Umbilical cord (tissue), 2 donors: ENCODE measurements at places on chromosomes 3 and 15. TPM values are rescaled to one million over a fixed set of nuclear protein-coding genes. Genes with fewer than 3 reads are reported as not detected.

DNA sequence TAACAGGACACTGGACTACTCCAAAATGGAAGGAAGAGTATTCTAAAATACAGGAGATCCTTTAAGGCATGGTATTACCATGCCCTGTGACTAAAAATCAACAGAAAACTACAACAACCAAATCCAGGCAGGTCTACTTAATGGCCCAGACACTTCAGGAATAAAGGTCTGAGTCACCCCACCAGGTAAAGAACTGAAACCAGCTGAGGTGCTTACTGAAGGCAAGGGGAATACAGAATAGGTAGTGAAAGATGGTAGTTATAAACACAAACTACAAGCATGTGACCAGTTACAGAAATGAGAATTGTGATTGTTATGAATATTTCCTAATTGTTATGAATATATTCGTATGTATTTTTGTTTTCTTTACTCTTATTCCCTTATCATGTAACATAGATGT is 13.4 kb downstream of the IFT57 start:
- no peak for DNase-seq

Gene CD200R1
- total RNA-seq = 14.2 TPM

DNA sequence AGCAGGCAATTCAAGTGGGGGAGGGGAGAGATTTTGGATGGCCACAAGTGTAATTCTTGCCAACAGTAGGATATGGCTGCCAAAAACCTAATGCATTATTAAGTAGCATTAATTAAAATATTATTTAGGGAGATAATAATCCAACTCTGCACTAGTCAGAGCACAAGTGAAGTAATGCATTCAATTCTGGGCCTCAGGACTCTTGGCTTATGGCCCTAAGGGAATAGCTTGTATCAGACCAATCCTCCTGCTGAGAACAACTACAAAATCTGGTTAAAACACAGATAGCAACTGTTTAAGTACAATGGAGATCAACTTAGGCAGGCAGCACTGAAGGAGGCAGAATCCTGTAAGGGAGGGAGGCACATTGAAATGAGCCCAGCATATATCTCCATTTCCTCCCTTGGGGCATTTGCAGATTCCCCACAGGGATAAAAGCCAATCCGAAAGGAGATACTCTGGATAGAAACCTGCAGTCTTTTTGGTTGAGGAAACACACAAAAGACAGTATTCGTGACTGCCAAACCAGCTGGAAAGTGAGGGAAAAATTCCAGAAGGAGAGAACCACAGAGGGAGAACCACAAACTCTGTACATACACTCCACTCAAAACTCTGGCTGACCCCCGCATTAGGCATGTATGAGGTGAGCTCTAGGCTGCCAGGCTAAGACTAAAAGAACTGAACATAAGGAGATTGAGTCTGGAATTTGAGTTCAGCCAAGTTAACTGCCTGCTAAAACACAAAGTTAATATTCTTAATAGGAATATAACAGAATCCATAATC is 57.4 kb downstream of the ETFA start:
- no peak for DNase-seq

DNA sequence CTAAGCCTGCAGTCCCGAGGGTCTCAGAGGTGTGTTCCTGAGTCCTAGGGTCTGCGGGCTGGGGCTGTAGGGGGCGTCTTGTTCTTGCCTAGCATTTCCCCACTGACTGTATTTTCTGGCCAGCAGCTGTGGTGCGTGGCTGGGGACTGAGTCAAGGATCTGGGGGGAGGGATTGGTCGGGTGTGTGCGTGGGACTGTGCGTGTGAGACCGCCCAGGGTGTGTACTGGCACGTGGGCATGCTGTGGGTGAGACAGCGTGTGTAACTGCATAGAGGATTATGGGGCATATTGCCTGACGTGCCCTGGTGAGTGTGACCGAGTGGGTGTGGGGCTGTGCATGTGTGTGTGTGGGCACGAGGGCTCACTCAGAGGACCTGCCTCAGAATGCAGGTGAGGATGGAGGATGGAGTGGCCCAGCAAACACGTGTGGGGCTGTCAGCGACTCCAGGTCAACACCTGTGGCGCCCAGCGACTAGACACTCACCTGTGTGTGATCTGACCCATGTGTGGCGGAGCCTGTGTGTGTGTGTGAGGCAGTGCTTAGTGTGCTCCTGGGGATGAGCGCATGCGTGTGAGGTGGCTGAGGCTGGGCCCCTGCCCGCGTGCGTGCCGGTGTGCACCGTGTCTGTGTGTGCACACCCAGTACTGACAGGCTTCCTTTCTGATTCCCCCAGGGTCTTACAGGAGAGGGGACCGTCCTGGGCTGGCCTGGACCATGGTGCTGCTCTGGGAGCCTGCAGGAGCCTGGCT is 20.9 kb downstream of the FBLN2 start:
- DNase-seq = no peak

DNA sequence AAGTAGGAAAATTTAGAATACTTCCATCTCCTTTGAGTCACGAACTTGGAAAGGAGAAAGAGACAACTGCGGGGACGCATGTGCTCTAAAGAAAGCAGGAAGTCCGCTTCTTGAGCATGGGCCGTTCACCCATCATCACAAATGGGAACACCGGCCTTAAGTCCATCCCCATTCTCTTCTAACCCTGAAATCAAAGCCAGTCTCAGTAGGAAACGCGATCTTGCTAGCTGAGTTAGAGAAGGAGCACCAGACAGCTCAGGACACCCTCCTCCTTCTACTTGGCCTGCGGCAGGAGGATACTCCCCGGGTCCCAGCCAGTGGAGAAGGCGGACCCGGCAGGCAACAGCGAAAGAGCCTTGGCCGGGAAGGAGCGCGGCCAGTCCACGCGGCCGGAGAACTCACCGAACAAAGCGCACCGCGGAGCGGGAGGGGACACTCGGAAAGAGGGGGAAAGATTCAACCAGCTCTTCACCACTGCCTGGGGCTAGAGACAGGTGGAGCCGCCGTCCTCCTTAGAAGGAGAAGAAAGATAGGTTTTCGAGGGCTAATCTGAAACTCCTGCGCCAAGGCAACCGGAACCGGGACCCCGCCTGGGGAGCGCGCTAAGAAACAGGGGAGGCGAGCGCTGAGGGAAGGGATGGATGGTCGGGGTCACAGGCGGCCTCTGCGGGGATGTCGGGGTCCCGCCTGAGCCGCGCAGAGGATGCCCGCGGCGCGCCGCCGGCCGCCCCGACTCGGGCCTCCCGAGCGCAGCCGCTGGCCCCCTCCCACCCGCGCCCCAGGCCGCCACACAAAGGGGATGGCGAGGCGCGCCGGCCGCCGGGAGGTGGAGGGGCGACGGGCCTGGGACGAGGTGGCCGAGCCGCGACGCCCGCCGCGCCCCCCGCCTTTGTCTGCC is 818 bp downstream of the SLC4A7 start:
- DNase-seq = peak; percentile 80

Gene GRK7
- 4.8 TPM for total RNA-seq

- no peak for DNase-seq
These were observed 10.1 kb downstream of the TMC3 start for GRCh38 chr15:81363718-81364500.

DNA sequence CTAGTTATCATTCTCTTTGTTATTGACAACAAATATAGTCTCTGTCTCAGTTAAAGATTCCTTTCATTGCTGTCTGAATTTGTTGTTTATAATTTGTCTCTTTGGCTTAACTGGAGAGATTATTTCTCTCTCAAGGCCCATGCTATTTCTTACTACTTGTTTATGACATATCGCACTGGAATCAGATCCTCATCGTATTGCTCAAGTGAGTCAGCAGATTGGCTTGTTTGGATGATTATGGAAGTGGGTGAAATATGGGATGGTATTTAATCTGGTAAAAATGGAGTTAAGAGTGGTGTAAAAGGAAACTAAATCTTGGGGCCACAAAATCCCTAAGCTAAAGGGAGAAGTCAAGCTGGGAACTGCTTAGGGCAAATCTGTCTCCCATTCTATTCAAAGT is 613.1 kb downstream of the SI start:
- no peak for DNase-seq

- DNase-seq = peak; percentile 6
These were observed 82.3 kb upstream of the MLF1 start for GRCh38 chr3:158488670-158489069.

DNA sequence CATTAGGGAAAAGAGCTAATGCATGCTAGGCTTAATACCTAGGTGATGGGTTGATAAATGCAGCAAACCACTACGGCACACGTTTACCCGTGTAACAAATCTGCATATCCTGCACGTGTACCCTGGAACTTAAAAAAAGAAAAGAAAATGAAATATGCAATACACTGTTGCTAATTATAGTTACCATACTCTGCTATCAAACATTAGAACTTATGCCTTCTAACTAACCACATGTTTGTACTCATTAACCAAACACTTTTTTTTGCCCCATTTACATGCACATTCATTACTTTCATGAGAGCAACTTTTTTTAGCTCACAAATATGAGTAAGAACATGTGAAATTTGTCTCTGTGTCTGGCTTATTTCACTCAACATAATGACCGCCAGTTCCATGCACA is 253.1 kb downstream of the CGGBP1 start:
- DNase-seq = no peak

- DNase-seq = no peak
These were observed 347 bp upstream of the C3orf62 start for GRCh38 chr3:49277383-49277775.

DNA sequence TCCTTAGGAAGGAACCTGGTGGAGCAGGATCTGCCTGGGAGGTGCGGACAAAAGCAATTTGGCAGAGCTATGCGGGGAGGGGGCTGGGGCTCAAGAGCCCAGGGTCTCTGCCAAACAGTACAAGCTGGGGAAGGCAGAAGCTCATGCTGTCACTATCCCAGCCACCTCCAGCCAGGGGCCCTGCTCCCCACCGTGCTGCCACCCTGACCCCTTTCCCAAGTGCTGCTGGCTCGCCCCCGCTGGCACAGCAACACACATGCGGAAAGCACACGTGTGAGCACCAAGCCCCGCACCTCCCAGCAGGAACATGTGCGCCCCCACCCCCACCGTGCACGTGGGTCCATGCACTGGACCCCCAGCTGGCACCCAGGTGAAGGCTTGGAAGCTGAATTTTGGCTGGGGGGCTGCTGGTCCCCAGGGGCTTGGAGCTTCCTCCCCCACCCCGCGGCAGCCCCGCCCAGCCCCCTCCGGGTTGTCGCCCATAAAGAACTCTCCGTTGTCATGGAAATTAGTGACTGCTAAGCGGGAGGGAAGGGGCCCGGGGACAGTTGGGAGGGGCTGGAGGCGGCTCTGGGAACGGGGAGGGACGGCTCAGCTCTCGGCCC is 742 bp downstream of the CAMKV start:
- no peak for DNase-seq

Gene CACNA2D3
- total RNA-seq = 6.3 TPM

- DNase-seq = peak; percentile 64
These were observed 39.6 kb upstream of the FAM98B start for GRCh38 chr15:38414357-38414756.

DNA sequence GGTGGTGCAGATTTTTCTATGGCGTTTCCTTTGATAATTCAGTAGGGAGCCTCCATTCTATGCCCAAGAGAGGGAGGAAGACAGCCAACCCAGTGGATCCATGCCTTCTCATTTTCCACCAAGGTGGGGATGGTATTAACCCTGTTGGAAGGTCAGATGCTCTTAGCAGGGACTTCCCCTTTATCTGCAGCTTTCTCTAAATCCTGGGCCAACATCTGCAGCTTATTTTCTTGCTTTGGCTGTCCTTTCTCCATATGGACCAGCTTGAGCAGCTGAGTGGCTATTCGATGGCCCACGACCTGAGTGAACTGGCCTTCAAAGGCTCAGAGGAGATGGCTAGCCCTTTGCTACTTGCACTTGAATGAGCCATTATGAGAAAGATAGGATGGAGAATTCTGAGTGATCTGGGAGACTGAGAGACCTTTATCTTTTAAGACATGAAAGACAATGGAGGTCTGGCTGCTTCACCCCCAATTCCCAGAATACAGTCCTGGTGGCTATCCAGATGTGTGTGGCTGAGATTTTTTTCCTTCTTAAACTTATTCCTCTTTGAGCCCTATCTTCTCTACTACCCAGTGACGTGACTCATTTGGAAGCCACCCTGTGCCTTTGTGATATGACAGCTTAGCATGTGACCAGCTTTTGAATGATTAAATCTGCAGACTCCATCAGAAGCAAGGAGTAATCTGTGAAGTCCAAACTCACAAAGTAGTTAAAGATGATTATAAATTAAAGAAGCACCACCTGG is 39.6 kb upstream of the TRAK1 start:
- no peak for DNase-seq

- no peak for DNase-seq
These were observed 272.6 kb downstream of the PDCD6IP start for GRCh38 chr3:34070831-34071585.

- peak; percentile 37 for DNase-seq
These were observed 220.2 kb upstream of the LRTM1 start for GRCh38 chr3:55147856-55148720.

GRCh38 chr3:119912220-119912619 is 130.3 kb downstream of the NR1I2 start:
- no peak for DNase-seq

Gene SLCO3A1
- total RNA-seq = 10.1 TPM

Gene LDHAL6B
- total RNA-seq = 3.6 TPM

DNA sequence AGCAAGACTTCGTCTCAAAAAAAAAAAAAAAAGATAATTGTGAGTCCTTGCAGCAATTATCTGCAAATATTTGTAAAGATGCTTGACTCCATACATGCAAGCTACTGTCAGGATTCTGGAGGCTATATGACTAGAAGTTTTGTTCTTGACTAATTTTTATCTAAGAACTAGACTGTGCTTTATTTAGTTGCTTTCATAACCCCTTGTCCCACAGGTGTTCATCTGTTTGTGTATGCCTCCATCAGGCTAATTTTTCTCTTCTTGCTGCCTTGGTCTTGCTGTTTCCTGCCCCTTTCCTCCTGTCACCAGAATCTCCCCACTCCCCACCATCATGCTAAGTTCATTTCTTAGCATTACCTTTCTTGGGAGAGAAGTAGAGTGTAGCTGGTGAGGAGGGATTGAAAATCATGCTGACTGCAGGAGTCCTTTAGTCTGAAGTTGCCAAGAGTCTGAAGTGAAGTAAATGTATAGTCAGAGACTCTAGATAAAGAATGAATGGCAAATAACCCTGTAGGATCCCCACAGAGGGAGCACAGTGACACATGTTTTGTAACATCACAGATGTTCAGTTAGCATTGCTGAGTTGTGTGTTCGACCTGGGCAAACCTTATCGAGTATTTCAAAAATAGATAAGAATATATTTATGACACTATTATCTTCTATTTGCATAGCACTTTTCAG is 12.5 kb downstream of the ST3GAL6 start:
- DNase-seq = no peak

- DNase-seq = no peak
These were observed 260.4 kb upstream of the GPR149 start for GRCh38 chr3:154690413-154690812.

DNA sequence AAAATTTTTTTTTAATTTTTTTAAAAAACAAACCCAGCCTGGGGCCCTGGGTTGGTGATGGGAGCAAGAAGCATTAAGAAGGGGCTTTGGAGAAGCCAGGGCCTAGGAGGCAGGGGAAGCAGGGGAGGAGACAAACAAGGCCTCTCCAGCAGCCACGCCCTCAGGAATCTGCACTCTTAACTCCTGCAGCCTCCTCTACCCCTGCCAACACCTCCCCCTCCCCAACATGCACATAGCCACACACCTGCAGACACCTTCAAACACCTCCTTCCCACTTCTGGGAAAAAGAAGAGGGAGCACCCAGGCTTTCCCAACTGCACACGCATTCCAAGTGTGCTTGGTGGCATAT is 2.7 kb upstream of the DCAF1 start:
- DNase-seq = no peak

- DNase-seq = no peak
These were observed 41.8 kb upstream of the ST6GAL1 start for GRCh38 chr3:186888569-186888968.

Gene RTP4
- 0.72 TPM for total RNA-seq
